Fibroblast of the aortic adventitia (primary cell): ENCODE measurements at places on chromosomes 16 and 17.

- DNase-seq = no peak
Measured at GRCh38 chr17:41544491-41544892, 16.4 kb upstream of the KRT19 start.

DNA sequence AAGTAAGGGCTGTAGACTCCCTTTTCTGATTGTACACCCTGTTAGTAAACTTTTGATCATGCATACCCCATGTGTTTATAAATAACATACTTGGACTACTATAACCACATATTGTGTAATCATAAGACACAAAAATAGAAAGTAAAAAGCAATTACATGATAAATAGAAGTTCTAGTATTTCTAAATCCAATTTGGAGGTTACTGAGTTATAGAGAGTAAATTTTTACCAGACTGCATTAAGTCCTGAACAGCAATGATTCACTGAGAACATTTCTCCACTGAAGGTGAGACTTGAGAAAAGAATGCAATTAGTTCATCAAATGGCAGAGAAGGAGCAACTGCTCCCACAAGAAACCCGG is 7.7 kb upstream of the TBKBP1 start:
- no peak for DNase-seq

DNA sequence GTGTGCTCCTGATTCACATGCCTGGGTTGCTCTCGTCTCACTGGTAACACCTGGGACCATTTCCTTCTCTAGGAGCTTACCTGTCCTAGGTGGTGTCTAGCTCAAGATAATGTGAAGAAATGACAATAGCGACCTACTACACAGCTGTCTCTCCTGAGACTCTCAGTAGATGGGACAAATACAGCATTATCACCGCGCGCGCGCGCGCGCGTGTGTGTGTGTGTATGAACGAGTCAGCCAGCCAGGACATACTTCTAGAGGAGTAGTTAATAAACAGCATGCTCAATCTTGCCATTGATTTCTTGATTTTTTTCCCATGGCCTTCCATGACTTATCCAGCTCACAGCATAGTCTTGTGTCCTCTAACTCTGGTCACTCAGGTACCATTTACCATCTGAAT is 268.6 kb downstream of the PHKB start:
- DNase-seq = no peak

- no peak for DNase-seq
Measured at GRCh38 chr16:15418206-15418605, 16.2 kb upstream of the BMERB1 start.

DNA sequence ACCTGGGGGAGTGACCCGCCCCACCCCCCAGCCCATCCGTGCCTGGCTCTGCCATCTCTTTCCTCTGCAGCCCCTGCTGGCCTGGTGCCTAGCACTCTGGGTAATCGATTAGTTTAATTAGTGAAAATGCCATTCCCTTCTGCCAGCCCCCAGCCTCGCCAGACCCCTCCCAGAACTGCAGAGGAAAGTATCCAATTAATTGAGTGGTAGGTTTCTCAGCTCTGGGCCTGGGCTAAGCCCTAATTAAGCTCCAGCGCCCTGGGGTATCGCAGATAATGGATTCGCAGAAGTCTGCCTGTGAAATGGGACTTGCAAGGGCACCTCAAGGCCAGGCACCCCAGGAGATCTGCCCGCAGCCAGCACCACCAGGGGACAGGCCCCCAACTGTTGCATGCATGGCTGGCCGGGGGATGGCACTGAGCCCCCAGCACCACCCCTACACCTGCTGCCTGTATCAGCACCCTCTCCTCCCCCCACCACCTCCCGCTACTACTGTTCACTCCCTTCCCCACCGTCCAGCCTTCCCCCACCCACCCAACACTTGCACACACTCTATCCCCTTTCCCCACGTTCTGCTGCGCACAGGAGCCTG is 19.7 kb upstream of the SPPL2C start:
- DNase-seq = no peak

DNA sequence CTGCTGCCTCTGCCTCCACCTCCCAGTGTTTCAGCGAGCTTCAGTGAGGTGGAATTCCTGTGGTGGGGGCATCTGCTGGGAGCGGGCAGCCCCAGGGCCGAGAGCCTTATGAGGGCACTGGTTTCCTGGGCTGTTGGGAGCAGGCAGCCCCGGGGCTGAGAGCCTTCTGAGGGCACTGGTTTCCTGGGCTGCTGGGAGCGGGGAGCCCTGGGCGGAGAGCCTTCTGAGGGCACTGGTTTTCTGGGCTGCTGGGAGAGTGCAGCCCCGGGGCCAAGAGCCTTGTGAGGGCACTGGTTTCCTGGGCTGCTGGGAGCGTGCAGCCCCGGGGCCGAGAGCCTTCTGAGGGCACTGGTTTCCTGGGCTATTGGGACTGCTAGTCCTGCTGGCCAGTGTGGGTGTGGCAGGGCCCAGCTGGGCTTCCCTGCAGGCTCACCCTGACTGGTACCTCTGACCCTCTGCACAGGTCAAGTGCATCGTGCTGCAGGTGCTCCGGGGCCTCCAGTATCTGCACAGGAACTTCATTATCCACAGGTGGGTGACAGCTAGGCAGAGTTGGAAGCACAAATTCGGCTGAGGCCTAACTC is 5.6 kb downstream of the CDK10 start:
- no peak for DNase-seq

- DNase-seq = no peak
Measured at GRCh38 chr17:57343717-57344116, 87.4 kb downstream of the MSI2 start.

DNA sequence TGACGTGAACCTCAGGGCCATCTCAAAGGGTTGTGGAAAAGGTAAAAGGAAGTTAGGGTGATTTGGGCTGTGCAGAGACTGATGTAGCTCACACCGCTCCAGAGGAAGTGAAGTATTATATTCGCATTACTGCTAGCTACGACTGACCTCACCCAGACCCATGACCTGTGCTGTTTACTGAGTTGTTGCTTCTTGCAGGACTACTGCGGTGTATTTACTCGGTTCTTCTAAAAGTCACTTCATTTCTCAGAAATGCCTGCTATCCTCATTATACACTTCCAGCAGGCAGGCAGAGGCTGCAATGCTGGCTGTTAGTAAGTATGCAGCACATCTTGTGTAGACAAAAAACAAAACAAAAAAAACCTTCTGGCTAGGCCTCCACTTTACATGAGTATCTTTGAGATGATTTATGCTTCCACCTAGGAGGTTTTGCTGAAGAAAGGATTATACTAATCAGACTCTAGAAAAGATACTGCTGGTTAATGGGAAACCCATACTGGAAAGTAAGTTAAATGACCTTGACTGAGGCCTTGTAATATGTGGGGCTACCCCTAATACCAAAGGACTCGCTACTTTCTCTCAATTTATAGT is 76.0 kb downstream of the CREBBP start:
- DNase-seq = no peak

GRCh38 chr16:24308200-24308599 is 52.1 kb downstream of the CACNG3 start:
- DNase-seq = no peak

GRCh38 chr16:10728003-10728887 is 15.4 kb upstream of the NUBP1 start:
- DNase-seq = no peak

DNA sequence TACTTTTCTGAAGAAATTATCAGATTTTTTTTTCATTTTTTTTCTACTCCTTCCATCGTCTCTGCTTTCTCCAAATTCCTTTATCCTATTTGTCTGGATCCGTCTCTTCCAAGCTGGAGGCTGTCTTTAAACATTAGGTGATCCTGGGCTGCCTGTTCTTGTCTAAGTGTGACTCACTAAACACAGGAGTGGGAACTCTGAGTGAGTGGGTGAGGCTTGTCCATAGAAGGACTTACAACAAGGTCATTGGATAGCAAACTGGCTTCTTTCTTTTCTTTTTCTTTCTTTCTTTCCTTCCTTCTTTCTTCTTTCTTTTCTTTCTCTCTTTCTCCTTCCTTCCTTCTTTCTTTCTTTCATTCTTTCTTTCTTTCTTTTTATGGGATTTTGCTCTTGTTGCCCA is 18.2 kb downstream of the ALOX15 start:
- peak; percentile 57 for DNase-seq

DNA sequence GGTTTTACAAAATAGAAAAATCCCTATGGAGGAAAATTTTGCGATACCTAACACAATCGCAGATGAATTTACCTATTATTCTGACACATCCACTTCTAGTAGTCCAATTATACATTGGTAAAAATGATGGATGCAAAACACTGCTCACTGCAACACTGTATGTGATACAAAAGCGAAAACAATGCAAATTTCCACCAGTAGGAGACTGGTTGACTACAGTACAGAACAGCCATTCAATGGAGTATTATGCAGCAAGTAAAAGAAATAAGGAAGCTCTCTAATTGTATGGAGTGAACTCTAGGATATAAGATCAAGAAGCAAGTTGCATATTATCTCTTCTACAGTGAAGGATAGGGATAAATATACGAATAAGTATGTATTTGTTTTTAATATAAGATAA is 48.5 kb downstream of the SETD6 start:
- no peak for DNase-seq

DNA sequence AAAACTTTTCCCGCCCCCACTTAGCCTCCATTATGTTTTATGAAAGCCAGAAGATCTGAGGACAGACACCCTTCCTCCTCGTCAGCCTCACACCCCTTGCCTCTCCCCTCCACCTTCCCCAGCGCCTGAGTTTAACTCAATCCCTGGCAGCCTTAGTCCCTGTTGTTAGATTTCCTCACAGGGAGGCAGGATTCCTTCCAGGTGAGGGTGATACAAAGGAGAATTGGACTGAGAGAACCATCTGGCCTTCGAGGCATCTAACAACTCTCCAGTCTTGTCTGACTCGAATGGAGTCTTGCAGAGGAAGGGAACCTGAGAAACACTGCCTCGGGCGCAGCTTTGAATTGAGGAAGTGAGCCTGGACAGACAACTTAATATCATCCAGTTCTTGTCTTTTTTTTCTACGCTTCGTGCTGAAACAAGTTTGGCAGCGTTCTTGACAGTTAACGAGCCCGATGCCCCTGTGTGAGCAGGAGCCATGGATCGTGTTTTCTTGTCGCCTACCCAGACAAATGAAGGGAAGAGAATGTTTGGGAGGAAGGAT is 1.3 kb upstream of the ZNF768 start:
- DNase-seq = no peak

DNA sequence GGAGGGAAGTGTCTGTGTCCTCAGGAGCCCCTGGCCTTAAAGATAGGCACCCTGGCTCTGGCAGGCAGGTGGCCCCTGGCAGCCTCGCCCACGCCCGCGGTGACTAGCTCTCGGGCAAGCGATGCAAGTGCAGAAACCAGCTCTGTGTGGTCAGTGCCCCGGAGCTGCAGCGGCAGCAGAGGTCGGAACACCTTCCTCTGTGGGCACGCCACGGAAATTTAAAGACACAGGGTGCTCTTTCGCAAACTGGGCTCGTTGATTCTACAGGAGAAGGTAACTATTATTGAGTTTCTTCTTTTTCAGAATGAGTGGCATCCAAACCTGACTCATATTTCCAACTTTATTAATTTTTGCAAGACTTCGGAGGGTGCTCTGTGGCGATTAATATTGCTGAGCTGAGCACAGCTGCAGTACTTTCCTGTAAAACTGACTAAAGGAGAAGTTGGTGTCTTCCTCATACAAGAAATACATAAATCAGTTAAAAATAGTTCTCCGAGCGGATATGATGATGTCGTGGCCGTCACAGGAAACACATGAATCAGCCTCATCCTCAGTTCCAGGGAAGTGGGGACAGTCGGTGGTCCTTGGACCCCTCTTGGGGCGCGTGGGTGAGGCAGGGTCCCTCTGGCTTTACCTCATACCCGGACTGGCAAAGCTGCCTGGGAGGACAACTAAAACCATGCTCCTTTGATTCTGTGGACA is 120.2 kb downstream of the METRNL start:
- DNase-seq = no peak

- DNase-seq = no peak
Measured at GRCh38 chr16:53064081-53064578, 9.3 kb downstream of the CHD9 start.

DNA sequence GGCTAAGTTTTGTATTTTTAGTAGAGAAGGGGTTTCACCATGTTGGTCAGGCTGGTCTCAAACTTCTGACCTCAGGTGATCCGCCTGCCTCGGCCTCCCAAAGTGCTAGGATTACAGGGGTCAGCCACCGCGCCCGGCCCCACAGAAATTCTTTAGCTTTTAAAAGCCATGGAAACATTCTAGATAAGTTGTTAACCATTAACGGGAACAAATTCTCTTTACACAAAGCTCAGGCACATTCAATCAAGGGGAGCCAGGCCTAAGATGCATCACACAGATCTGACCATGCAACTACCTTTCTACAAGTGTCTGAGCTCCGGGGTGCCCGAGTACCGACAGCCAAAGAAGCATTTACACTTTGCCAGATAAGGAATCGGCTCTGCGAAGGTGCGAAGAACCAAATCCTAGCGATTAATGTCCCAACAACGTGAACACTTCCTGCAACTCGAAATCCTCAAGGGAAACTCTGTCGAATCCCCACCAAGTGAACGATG is 1.0 kb downstream of the EMC8 start:
- peak; percentile 4 for DNase-seq

GRCh38 chr16:24346734-24347133 is 90.6 kb downstream of the CACNG3 start:
- no peak for DNase-seq

DNA sequence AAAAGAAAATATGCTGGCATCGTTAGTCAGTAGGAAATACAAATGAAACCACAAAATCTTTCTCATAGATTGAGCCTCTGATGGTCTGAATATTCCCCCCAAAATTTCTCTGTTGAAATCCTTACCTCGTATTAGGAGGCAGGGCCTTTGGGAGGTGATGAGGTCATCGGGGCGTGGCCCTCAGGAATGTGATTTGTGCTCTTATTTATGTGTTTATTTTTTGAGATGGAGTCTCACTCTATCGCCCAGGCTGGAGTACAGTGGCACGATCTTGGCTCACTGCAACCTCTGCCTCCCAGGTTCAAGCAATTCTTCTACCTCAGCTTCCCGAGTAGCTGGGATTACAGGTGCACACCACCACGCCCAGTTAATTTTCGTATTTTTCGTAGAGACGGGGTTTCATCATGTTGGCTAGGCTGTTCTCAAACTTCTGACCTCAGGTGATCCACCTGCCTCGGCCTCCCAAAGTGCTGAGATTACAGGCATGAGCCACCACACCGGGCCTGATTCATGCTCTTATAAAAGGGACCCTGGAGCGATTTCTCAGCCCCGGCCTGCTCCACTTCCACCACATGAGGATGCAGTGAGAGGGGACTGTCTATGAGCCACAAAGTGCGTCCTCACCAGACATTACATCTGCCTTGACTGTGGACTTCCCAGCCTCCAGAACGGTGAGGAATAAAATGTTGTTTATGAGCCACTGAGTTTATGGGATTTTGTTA is 53.1 kb downstream of the DNAH17 start:
- no peak for DNase-seq

GRCh38 chr16:58211846-58212245 is 13.9 kb upstream of the CSNK2A2 start:
- no peak for DNase-seq

- no peak for DNase-seq
Measured at GRCh38 chr17:73591296-73592078, 52.8 kb downstream of the SDK2 start.
